ENCODE measurements at places on chromosomes 1 and 21. TPM values are rescaled to one million over a fixed set of nuclear protein-coding genes. Genes with fewer than 3 reads are reported as not detected.

- no peak for DNase-seq
Observed at GRCh38 chr1:166119471-166119965, 47.3 kb downstream of the FAM78B start.

GRCh38 chr1:25648681-25649440 is 32.3 kb downstream of the MAN1C1 start:
- no peak for DNase-seq

DNA sequence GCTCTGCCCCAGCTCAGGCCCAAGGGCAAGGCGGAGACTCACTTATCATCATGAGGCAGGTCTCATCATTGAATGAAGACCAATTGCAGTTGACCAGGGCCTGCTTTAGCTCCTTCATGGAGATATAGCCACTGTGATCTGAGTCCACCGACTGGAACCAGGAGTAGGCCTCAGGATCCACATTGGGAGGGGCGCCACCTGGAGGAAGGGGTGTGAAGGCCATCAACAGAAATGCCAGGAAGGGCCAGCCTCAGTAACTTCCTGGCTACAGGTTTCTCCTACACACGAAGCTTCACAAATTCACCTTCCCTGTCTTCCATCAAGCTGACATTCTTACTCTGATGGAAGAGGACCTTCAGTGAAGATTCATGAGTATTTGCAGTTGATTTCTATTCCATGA is 11.6 kb downstream of the PEF1 start:
- no peak for DNase-seq

GRCh38 chr1:69438056-69438795 is 129.5 kb upstream of the LRRC7 start:
- peak; percentile 34 for DNase-seq

DIO1 gene
- 9.8 TPM for polyA plus RNA-seq

- DNase-seq = no peak
Observed at GRCh38 chr1:151175041-151175741, 590 bp downstream of the TMOD4 start.

C1orf105 gene
- polyA plus RNA-seq = 0.25 TPM

OR2T35 gene
- not detected for polyA plus RNA-seq

CYP4A22 gene
- 6.6 TPM for polyA plus RNA-seq

DNA sequence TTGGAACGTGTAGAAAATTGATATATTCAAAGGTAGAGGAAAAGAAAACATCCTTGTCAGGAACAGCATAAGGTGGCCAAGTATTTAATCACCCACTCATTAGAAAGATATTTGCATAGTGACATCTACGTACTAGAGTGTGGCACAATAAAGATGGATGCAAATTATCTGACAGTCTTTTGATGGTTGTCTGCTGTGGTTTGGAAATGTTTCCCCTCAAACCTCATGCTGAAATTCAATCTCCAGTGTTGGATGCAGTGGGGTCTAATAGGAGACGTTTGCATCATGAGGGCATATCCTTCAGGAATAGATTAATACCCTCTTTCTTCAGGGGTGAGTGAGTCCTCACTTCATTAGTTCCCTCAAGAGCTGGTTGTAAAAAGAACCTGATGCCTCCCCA is 34.1 kb upstream of the RUNX1 start:
- DNase-seq = no peak

DNA sequence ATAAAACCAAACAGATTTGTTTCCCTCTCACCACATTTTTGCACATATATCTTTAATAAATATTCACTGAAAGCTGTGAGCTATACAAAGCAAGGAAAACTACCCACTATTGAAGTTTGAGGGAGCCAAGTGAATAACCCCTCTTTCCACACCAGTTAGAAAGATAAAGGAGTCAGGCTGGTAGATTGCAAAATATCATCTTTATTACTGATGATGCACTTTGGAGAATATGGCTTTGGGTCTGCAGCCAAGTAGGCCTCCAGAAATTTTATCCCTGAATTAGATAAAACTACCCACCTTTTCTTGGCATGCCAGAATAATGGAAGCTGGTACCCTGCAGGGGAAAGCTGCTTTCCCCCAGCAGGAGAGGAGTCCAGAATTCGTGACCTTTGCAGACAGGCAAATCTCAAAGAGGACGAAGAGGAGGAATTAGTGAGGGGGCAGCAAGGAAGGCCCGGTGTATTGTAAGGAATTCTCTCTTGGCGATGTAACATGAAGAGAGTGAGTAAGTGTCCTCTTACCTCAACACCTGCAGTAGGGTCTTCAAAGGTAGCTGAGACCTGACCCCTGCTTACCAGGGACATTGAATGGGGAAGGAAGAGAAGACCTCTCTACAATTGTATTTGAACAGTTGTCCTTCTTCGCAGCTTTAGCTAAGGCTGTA is 84.7 kb downstream of the LRRC8D start:
- DNase-seq = no peak

- no peak for DNase-seq
Observed at GRCh38 chr21:41167348-41168342, at the start of gene BACE2. TSS of gene BACE2 (plus strand) at chr21:41168160. CDS start at chr21:41168264, 104 bp downstream.

WLS gene
- polyA plus RNA-seq = 191 TPM

DNAI4 gene
- 10.7 TPM for polyA plus RNA-seq

GRCh38 chr1:36174713-36175112 is 18.8 kb downstream of the MAP7D1 start:
- no peak for DNase-seq

PLEKHA6 gene
- polyA plus RNA-seq = 45.9 TPM

- no peak for DNase-seq
Observed at GRCh38 chr21:35119501-35120047, 70.5 kb upstream of the RUNX1 start.

SYCP1 gene
- 0.10 TPM for polyA plus RNA-seq
